Liver (tissue), 10 donors: ENCODE measurements at places on chromosomes 3 and 15.

- no peak for DNase-seq
These were observed 183.7 kb upstream of the KCNH8 start for GRCh38 chr3:18964640-18965039.

DNA sequence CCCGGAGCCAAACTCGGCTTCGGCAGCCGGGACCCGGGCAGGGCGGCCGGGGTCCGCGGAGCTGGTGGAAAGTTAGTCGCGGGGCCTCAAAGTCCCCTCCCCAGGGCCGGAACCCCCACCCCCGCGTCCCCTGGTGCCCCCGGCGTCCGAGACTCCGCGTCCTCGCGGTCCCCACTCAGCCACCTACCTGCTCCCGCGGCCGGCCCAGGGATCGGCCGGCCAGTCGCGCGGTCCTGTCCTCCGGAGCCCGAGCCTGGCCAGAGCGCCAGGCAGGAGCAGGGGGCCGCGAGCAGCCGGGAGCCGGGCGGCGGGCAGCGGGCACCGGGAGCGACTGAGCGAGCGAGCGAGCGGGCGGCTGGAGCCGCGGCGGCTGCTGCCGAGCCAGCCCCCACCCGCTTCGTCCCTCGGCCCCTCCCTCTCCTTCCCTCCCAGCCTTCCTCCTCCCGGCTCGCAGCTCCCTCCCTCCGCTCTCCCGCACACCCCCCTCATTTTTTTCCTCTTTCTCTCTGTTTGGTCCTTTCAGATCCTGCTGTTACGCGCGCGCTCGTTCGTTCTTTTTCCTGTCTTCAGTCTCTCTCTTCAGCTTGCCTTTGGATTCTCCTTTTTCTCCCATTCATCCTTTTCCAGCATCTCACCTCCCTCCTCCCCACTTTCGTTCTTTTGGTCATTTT is at the start of gene MEGF11:
Gene MEGF11, minus strand, starts transcription at position 333 of the 671 bp plus-strand sequence. CDS start 125,347 bp downstream, outside the sequence.
- no peak for DNase-seq

GRCh38 chr15:38367476-38367875 is 86.5 kb upstream of the FAM98B start:
- DNase-seq = no peak

GRCh38 chr3:124119056-124119716 is 127.3 kb upstream of the ROPN1 start:
- DNase-seq = no peak

DNA sequence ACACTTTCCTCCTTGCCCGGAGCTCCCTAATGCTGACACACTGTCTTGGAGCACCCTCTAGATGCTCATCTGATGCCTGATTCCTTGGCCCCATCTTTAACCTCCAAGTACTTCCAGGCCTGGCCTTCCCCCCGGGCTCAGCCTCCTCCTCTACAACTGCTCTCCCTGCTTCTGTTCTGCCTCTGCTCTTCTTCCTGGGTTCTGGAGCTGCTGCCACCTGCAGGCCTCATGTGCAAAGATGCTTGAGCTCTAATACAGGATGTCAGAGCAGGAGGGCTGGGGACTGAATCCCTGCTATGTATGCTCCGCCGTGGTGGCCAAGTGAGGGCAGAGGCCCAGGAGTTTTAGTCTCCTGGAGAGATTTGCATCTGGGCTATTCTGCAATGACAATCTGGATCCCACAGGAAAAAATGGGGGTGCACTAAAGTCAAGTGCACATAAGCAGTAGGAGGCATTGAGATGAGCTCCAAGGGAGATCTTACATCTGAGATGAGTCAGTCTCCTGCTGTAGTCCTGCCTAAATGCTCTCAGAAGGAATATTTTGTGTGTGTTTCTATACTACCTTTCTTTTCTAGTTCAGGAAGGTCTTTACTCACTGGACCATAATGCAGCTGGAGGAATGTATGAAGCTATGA is 296.3 kb downstream of the UACA start:
- no peak for DNase-seq

DNA sequence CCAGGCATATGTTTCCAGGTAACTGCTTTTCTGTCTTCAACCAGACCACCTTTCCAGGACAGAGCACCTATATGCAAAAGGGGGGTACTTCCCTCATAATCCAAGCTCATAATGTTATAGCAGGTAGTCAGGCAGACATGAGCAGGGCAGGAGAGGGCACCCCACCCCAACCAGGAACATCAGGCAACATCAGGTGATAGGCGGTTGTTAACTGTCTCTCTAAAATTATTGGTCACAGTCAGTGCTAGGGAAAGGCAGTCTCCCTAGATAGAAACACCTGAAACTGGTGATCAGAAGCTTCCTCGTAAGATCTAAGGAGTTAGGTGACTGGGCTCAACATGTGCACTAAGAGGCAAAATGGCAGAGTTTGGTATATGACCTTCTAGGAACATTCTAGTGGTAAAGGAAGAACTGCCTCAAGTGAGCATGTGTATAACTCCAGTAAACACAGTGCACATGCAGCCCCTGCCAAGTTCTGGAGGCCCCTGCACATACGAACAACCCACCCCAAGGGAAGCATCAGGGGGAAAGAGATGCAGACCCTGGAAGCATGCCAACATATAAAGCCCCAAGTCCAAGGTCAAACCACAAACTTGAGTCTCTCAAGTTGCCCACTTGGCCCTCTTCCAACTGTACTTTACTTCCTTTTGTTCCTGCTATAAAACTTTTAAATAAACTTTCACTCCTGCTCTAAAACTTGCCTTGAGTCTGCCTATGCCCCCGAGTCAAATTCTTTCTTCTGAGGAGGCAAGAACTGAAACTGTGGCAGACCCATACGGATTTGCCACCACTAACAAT is 270.9 kb downstream of the ULK4 start:
- DNase-seq = no peak

- DNase-seq = no peak
These were observed 312.4 kb downstream of the RSL24D1 start for GRCh38 chr15:54884312-54884711.

DNA sequence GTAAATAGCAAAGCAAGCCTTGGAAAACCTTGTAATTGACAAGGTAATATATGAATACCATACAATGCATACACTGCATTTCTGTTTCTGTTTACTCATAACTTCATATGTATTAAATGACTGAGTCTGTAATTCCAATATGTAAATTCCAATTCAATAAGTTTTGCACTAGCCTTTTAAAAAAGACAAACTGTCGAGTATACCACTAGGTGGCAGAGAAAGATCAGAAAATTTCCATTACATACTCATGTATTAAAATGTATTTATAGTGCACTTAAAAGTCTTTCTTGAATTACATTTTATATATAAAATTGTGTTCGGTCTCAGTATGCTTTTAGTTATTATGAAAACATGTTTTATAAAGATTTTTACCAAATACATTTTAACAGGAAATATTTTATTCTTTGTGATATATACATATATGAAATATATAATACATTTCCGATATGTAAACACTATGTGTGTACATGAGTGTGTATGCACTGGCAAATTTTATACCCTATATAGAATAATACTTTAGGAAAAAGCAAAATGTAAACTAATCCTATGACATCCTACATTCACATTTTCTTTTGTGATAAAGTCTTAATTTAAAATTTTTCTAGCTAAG is 216.8 kb downstream of the VGLL3 start:
- DNase-seq = no peak

DNA sequence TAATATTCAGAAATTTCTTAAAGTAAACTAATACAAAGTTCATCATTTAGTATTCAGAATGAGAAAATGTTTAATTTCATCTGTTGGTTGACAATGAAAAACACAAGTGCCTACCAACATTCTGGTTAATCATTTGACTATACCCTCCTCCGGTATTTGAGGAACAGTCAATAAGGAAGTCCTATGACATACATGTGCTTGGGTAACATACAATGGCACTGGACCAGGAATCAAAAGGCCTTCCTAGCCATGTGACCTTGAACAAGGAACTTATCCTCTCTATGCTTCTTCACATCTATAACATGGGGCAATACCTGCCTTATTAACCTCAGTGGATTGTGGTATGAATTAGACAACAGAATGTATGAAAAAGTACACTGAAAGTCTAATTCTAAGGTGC is 65.8 kb downstream of the ZNF280D start:
- no peak for DNase-seq

GRCh38 chr3:4993276-4994143 is 14.3 kb downstream of the BHLHE40 start:
- DNase-seq = no peak

GRCh38 chr3:81867875-81868274 is 106.4 kb upstream of the GBE1 start:
- no peak for DNase-seq

- DNase-seq = no peak
These were observed 753 bp upstream of the MYO5A start for GRCh38 chr15:52529341-52529924.

GRCh38 chr3:11991751-11992150 is 12.4 kb upstream of the SYN2 start:
- no peak for DNase-seq

GRCh38 chr3:147422196-147422595 is 13.0 kb downstream of the ZIC1 start:
- DNase-seq = no peak

DNA sequence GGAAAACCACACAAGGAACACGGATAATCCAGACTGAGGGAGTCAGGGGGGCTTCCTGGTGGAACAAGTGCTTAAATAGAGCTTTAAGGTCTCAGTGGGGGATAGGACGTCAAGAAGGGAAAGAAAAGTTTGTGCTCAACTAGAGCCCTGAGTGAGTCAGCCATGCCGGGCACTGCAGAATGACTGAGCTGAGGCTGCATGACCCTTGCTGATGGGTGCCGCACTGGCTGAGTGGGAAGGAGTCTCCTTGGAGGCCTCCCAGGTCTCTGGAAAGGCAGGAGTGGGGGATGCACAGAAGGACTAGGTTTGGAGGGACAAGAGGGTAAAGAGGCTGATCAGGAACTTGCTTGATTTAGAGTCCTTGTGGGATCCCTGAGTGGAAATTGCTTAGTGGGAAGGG is 150.3 kb downstream of the RPLP1 start:
- DNase-seq = no peak

DNA sequence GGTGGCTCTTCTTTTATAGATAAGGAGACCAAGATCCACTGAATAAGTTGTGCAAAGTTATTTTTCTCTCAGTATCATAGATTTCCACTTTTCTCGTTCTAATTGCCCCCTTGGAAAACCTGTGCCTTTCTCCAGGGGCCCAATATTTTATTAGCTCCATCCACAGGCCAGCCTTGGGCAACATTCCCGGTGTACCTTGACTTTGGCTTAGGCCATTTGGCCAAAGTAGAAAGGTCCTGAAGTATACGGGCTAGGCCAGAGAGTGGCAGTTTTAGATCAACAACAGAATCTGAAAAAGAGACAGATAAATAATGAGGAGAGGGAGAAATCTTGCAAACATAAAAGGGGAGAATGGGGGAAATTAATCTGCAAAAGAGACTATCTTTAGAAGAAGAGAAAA is 91.7 kb upstream of the CHMP2B start:
- DNase-seq = no peak

DNA sequence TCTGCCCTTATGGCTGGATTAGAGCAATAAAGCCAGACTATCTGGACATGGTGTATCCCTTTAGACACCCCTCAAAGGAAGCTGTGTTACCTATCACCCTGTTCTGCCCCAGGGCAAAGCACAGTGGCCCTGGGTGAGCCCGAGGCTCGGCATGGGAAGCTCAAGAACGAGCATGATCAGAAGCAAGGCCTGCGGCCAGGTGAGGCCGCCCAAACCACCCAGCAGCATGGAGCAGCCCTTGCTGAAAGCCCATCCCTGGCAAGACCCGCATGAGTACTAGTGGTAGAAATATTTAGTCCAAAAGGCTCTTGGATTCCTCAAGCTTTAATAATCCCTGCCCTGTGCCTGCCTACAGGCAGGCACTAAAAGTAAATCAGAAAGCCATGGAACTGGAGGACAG is 261.1 kb downstream of the MEX3B start:
- no peak for DNase-seq

GRCh38 chr3:71316066-71316777 is 267.3 kb downstream of the FOXP1 start:
- no peak for DNase-seq

DNA sequence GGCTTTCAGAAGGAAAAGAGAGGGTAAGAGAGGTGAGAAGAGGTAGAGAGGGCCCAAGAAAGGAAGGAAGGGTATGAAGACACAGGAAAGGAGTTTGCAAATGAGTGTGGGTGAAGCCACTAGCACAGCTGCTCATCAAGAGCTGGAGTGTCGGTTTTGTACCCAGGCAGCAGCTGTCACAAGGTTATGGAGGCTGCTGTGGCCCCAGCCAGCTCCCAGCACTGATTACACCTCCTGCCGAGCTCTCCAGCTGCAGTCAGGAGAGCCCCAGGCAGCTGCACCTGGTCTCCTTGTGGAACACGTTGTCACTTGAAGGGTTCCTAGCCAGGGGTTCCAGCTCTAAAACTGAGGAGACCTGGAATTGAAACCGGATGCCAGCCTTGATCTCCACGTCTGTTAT is 60.4 kb upstream of the CHD2 start:
- no peak for DNase-seq

GRCh38 chr15:63979262-63979793 is 67.0 kb downstream of the DAPK2 start:
- peak; percentile 23 for DNase-seq

DNA sequence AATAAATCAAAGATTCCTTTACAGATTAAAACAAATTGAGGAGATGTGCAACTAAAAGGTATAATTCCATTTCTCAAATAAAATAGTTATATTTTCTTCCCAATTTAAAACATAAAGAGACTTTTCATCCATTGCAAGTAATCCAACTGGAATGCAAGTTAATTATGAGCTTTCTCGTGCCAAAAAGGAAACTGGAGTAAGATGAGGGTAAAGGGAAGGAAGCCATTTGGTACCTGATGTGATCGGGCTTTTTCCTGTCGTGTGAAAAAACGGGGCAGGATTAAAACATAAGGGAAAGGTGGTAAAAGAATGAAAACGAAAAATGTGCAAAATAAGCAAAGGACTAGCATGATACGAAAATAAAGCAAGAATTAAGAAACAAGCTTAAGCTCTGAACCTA is 41.8 kb upstream of the XXYLT1 start:
- DNase-seq = no peak

- DNase-seq = no peak
These were observed 61.1 kb upstream of the TMCO5A start for GRCh38 chr15:37873336-37873735.

- no peak for DNase-seq
These were observed 24.1 kb downstream of the ZNF80 start for GRCh38 chr3:114213292-114213626.

DNA sequence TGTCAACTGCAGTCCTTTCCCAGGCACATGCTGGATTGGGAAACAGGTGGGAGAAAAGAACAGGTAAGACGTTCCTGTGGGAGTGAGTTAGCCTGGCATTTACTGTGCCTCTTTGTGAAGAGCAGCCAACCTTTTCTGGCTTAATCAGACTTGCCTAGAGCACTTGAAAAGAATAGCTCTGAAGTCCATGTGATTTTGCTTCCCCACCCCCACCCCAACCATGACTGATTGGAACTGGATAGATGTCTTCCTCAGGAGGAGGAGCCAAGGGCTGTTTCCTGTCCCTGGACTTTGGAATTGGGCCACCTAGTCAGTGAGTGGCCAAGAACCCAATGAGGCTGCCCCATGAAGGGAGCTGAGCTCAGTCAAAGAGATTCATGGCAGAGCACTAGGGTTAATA is 4.7 kb upstream of the TMEM41A start:
- DNase-seq = no peak

DNA sequence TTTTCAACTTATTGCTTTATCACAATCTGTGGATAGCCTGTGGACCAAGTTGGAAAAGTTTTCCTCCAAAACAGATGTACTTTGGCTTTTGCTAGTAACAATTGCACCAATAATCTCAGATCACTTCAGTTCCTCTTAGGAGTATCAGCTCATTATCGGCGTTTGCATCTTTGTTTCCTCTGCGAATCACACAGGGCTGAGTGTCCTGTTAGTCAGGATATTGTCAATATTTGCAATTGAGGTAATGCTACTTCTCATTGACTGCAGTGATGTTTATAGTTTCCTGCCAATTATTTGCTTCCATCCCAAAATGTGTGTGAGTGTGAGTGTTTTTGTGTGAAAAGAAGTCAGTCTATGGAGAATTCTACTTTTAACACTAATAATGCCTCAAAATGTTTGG is 545.0 kb downstream of the SI start:
- DNase-seq = no peak
